ENCODE measurements at places on chromosomes 1 and 21.

- no peak for DNase-seq
These were observed 14.1 kb upstream of the LMNA start for GRCh38 chr1:156100205-156100995.

- no peak for DNase-seq
These were observed 1.5 kb upstream of the PALMD start for GRCh38 chr1:99644279-99645004.

GRCh38 chr1:91797164-91797563, 88.8 kb downstream of the TGFBR3 start:
- no peak for DNase-seq

- DNase-seq, result no peak
These were observed 334.9 kb downstream of the BARHL2 start for GRCh38 chr1:90382161-90382560.

DNA sequence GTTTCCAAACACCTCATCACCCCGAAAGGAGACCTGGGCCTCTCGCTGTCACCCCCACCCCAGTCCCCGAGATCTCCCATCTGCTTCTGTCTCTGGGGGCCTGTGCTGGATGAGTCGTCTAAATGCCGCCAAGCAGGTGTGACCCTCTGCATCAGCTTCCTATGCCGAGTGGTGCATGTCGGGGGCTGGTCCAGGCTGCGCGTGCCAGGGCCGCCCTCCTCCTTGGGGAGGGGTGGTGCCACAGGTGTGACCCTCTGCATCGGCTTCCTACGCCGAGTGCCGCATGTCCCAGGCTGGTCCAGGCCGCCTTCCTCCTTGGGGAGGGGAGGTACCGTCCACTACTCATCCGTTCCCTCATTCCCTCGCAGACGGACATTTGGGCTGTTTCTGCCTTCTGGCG, 115.7 kb downstream of the PRDM16 start:
- DNase-seq, result no peak

- DNase-seq, result no peak
These were observed 158.8 kb upstream of the DUSP10 start for GRCh38 chr1:221900678-221901077.

DNA sequence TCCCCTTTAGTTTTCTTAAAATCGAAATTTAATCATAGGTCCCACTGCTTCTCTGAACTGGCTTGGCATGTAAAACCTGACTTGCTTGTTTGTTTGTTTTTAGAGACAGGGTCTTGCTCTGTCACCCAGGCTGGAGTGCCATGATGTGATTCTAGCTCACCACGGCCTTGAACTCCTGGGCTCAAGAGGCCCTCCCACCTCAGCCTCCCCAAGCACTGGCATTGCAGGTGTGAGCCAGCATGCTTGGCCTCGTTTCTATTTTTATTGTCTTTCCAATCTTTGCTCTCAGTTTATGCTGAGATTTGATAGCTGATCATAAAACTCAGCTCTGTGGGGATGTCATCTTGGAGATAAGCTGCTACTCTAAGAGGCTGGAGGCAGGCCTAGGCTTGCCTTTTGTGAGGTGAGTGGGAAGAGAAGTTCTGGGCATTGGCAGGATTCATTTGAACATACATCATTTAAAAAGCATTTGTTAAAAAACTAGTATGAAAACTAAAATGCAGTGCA, 51.5 kb upstream of the GCLM start:
- DNase-seq, result no peak

- no peak for DNase-seq
These were observed 72.6 kb upstream of the IPO9 start for GRCh38 chr1:201756406-201756805.

DNA sequence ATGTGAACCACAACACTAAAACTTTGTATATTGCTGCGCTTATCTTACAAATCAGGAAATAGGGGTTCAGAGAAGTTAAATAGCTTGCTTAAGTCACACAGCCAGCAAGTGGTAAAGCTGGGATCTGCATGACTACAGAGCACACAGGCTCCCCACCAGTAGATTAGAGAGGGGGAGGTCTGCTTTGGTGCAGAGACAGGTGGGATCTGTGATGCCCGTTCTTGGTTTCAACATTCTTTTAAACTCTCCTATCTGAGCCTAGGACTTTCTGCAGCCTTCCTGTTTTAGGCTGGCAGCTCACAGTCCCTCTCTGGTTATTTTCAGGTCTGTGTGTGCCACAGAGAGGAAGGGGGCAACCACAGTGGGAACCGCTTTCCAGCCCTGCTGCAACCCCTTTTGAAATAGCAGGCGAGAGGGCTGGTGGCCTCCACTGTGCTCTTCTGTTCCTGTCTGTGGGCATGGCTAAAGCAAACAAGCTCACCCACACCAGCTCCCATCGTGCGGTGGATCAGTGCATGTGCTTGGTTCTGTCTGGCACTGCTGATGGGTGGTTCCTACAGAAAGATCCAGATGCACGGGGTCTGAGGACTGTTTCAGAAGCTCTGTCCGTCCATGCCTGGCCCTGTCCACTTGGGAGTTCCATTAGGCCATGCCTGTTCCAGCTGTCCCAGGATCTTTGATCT, 1.7 kb upstream of the IL6R start:
- DNase-seq, result no peak

DNA sequence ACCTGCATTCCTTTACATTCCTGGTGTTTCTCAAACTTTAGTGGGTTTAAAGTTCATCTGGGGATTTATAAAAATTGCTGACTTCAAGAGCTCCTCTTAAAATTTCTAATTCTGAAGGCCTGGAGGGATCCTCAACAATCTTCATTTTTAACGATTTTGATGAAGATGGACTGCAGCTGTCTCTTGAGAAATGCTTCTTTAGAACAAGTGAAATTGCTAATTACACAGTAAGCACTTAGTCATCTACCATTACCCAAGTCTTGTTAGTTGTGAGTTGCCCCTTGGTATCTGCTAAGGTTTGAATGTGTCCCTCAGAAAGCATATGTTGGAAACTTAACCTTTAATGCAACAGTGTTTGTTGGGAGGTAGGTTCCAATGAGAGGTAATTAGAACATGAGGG, 163.7 kb downstream of the LTN1 start:
- no peak for DNase-seq

DNA sequence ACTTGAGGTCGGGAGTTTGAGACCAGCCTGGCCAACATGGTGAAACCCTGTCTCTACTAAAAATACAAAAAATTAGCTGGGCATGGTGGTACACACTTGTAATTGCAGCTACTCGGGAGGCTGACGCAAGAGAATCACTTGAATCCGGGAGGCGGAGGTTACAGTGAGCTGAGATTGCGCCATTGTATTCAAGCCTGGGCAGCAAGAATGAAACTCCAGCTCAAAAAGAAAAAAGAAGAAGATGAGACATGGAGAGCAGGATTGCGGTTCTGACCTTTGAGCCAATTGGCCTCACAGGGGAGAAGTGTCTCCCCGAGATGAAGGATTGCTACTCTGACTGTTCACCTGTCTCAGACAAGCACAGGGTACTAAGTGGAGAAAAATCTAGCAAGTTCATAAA, 6.6 kb downstream of the SCCPDH start:
- no peak for DNase-seq

DNA sequence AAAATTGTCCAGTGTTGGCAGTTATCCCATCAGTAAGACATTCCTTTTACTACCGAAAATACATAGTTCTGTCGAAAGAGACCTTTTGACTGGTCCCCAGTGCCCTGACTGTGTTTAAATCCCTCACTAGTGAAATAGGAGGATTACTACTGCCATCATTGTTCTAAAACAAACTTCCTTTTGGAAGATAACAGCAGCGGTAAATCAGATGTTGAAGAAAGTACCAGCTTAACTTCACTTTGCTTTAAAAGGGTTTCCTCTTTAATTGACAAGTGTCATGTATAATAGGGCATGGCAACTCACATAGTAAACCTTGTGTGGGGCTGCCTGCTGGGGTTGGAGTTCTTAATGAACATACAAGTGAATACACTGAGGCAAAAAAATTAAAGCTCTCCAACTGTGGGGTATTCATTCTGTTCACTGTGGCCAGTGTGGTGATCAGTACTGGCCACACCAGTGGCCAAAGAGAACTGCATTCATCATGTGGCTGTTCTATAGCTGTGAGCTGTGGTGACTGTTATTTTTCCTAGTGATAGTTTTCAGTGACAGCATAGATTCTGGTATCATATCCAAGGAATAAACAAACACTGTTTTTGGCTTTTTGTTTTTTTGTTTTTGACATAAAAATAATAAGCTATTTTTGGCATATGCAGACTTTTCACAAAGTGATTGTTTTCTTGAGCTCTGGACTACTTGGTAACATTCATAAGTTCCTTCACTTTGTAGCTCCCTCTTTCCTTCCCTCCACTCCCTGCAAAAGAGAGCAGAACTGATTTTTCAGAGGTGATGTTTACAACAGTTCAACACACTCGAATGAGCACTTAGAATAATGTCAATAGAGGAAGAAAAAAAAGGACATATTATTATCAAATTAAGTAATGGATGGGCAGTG, 74.5 kb downstream of the NFIA start:
- DNase-seq, result no peak

DNA sequence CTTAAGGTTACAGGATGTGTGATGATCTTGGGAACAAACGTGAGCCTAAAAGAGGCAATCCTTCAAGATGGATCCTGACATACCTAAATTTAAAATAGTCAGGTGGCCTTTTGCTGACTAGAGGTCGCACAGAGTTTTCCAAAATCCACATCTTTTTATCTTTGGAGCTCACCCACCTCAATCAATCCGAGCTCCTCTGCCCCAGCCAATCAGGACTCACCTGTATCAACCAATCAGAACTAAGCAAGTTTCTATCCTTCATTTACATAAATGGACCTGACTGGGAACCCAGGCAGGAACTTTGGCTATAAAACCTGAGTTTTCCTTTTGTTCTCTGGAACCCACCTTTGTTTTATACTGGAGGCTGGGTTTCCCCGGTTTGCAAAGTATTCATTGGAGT, 16.2 kb downstream of the DNAJC11 start:
- DNase-seq, result no peak

- no peak for DNase-seq
These were observed 187.3 kb downstream of the SLC44A5 start for GRCh38 chr1:75423616-75424015.

DNA sequence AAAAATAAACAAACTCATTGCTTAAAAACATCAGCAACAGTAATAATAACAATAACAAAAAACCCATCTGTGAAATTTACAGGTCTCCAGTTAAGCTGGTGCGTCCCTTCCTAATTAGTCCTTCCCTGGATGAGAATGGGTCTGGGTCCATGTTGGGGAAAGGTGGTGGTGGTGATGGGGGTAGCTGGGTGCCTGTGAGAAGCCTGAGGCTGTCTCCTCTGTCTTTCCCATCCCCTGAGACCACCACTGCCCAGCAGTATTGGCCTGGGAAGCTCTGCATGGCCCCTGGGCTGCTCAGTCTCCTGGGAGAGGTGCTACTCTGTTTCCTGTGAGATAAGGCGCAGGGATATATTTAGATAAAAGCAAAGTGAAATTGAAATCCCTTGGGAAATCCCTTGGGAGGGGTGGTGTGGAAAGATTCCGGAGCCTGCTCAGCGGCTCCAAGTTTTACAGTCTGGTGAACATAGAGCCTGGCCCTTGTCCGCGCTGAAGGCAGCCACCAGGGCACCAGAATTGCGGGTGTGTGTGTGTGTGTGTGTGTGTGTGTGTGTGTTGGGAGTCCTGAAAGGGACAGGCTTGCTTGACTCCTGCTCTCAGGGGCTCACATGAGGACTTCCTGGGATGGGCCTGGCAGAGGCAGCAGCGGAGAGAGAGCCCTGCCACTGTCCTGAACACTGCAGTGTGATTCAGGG, 150.2 kb downstream of the FOXD2 start:
- no peak for DNase-seq

DNA sequence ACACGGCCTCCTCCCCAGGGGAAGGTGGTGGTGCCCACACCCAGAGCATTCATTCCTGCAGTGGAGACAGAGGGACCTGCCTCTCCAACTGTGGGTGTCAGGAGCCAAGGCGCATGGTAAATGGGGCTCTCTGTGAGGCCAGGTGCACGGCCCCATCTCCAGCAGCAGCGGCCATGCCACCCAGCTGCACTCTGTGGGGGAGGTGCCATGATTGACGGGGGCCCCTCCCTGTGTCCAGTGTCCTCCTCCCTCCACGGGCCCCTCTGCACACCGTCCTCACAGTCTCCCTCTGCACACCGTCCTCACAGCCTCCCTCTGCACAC, 83.6 kb upstream of the COL6A1 start:
- DNase-seq, result no peak

- DNase-seq, result no peak
These were observed 50.8 kb upstream of the ARTN start for GRCh38 chr1:43882763-43883162.

- no peak for DNase-seq
These were observed 43.1 kb downstream of the RASSF5 start for GRCh38 chr1:206550446-206550845.

GRCh38 chr21:44985441-44986401, 45.9 kb downstream of the SLX9 start:
- DNase-seq, result no peak

- no peak for DNase-seq
These were observed 16.2 kb downstream of the KCTD3 start for GRCh38 chr1:215583185-215583749.

- DNase-seq, result no peak
These were observed 3.0 kb upstream of the TNFRSF4 start for GRCh38 chr1:1216770-1217620.

- DNase-seq, result no peak
These were observed 21.9 kb upstream of the ALDH4A1 start for GRCh38 chr1:18924221-18924691.

DNA sequence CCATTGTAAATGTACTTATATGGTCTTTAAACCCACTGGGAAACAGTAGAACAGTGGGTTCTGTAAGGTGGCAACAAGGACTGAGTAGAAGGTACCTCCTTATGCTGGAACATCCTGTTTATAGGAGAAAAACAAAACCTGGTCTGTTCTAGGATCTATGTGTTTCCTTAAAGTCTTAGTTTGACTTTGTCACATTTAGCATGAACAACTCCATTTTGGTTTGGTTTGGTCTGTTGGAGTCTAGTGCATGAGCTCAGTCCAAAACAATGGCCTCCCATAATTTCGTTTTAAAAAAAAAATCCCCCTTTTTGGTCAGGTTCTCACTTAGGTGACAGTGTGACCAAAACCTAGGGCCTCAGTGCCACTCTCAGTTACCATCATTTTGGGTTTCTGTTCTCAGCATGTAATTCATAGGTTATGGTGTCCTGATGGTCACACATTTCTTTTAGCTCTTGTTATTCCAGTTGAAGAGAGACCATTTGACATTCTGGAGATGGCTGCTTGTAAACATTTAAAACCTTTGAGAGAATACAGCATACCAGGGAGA, 66.4 kb upstream of the IL12RB2 start:
- DNase-seq, result no peak
